ENCODE measurements at places on chromosomes 5 and 9.
A peak's percentile ranks its signal among the peaks of the same experiment; 100 is the strongest.

DNA sequence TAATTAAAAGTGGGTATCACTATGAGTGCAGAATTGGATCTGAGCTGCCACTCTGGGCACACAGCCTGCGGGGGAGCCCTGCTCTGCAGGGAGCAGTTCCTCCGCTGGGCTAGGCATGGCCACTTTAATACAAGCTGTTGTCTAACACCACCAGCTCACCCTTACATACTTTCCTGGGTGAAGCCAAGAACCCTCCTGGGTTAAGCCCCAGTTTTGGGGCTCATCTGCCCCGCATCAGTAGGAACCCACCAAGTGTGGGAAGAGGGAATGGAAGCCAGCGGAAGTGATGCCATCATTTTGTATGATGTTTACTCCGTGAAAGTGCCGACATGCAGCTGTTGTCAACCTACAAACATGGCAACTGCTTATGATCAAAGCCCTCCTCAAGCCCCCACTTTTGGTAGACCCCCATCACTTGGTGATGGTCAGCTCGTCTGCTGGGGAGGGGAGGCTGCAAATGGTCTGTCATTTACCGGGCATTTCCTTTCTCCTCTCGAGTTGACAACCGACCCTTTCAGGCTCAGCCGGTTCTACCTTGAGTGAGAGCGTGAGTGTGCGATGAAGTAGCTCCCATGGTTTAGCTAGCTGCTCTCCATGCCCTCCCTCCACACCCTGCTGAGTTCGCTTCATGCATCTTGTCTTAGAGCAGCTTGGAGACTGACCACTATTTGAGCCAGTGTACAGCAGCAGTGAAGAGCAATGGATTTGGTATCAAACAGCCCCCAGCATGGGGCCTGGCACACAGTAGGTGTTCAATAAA lies 95.3 kb upstream of the IER5L start:
- peak; percentile 27 for DNase-seq

DNA sequence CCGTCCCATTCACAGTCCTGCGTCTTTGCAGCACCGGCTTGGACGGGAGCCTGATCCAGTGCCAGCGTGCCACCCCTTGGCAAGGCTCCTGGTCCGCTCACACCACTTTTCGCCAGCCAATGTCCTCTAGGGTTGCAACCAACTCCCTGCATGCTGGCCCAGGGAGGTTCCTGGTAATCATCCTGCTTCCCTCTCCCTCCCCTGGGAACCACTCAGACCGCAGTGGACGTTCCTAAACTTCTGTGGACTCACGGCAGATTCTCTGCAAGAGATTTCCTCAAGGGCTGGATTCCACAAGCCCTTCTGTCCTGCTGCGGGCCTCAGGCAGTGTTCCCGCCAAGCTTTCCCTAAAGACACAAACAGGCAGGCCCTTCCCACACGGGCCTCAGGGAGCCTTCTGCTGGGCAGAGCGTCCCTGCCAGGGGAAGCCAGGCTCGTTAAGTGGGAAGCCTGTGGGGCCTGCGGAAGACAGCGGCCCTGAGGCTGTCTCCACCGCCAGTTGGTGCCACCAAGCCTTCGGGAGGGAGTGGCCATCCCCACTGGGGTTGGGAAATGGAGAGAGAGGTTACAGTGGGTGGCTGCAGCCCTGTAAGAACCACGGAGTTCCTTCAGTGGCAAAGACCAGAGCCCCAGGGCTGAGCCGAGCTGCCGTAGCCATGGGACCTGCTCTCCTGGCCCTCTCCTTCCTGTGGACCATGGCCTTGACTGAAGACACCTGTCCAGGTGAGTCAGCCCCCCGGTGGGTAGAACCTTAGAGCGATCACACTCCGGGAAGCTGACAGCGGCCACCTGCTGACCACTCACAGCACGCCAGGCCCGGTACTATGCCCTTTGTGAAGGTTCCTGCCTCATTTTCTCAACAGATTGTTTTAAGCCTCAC lies 16.4 kb upstream of the FCN2 start:
- DNase-seq: no peak

- DNase-seq: no peak
These were observed 377.8 kb downstream of the KIAA0825 start for GRCh38 chr5:94240596-94240992.

DNA sequence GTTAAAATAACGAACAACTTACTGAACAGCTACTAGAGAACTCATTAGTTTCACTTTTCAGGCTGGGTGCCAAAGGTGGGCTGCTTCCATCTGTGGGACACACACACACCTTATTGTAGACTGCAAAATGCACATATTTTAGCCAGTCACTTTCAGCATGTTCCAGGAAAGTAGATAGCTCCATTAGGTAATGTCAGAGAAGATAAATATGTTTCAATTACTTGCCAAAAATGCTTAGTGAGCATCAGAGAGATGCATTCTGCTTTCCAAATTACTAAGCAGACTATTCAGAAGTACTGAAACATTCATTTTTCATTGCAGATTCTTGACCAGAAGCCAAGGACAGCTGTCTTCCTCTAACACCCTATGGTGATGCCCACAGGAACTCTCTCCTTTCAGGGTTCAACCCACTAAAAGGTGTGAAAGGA lies 56.2 kb upstream of the APC start:
- no peak for DNase-seq

GRCh38 chr9:73597771-73598170 lies 446.1 kb downstream of the ANXA1 start:
- DNase-seq: no peak

Measured in naive thymus-derived CD8-positive, alpha-beta T cell (primary cell).